ENCODE measurements at places on chromosomes 7 and 10.

- DNase-seq: no peak
Measured at GRCh38 chr10:27285093-27285492, 44.5 kb upstream of the ACBD5 start.

GRCh38 chr10:128029731-128030369, 96.4 kb downstream of the MKI67 start:
- no peak for DNase-seq

DNA sequence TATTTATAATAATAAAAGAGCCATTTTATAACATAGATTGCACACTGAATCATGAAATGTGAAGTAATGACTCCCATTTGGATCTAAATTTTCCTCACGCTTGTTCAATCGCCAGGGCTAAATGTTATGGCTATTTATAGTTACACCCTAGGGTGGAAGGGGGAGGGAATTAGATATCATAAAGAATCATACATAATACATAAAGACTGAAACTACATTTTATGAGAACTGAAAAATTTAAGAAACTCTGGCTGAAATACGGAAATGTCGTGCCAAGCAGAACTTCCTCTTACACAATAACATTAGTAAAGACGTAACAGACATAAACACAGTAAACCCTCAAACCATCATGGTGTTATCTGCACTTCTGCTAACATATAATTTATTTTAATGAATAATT, 327.5 kb upstream of the PHF14 start:
- DNase-seq: peak; percentile 19

DNA sequence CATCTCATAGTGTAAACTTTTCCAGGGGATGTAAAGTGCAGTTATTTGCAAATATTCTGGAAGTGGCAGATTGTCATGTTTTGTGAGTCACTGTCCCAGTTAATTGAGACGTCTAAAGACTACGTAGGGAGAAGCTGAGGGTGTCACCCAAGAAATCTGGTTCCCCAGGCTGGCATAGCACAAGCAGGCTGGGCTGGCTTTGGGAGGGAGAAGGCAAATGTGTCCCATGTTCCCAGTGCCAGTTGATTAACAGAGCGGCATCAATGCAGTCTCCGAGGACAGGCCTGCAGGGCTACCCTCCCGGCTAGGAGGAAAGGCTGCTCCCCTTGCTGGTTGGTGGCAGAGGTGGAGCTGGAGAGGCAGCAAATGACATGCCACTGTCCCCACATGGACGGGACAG, 388.3 kb upstream of the MKI67 start:
- no peak for DNase-seq

DNA sequence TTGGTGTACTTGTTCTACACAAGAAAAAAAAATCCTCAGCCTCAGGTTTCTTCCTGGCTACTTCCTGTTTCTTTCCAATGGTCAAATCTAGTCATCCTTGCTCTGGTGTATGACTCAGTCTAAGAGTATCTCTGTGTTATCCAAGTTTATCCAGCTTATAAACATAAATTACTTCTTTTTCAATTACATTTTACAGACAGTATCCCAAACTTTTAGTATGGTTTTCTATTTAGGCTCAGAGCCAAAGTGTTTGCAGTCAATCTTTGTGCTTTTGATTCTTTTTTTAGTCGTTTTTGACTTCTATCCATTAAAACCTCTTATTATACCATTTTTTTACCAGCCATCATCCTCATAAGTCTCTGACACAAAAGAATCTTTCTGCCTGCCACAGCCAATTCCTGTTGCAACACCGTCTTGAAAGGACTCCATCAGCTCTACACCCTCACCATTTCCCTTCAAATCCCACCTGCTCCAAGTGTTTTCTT, 294.6 kb downstream of the PTEN start:
- DNase-seq: peak; percentile 39

DNA sequence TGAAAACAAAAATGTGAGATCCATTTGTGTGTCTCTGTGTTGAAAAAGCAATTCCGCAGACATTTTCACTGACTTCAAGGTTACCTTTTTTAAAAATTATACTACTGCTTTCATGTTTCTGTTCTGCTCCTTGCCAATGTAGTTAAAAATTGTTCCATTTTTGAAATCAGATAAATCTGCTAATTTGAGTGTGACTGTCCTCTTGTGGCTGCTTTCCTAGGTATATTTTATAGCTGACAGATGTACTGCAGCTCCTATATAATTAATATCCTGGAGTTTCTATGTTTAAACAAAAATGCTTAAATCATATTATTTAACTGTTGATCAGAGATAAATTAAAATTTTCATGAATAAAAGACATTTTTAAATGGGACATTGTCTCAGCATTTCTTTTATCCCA, 177.6 kb upstream of the LRRTM3 start:
- DNase-seq: no peak

DNA sequence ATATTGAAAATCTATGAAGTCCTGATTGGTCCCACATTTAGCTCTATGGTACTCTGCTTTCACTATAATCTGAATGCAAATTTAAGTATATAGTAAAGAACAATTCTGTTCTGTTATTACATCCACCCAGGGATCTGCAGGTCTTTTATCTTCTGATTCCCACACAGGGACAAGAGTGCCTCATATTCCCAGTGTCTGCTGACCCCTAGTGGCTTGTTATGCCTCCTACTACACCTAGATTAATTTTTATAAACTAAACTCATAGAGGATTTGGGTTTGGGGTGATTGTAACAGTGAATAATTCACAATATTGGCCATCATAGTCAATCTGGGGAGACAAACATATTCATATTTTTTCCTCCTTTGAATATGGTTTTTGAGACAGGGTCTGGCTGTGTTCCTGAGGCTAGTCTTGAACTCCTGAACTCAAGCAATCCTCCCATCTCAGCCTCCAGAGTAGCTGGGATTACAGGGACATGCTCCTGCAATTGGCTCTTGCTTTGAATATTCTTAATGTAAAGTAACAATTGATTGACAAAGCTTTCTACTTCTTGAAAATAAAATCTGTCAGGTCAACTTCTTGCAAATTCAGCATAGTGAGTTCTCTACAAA, 282.1 kb downstream of the KCND2 start:
- peak; percentile 17 for DNase-seq
